Activated naive CD4-positive, alpha-beta T cell (primary cell): ENCODE measurements at places on chromosomes 12 and 14.

- no peak for DNase-seq
Observed at GRCh38 chr14:23421594-23421993, 13.5 kb upstream of the MYH6 start.

DNA sequence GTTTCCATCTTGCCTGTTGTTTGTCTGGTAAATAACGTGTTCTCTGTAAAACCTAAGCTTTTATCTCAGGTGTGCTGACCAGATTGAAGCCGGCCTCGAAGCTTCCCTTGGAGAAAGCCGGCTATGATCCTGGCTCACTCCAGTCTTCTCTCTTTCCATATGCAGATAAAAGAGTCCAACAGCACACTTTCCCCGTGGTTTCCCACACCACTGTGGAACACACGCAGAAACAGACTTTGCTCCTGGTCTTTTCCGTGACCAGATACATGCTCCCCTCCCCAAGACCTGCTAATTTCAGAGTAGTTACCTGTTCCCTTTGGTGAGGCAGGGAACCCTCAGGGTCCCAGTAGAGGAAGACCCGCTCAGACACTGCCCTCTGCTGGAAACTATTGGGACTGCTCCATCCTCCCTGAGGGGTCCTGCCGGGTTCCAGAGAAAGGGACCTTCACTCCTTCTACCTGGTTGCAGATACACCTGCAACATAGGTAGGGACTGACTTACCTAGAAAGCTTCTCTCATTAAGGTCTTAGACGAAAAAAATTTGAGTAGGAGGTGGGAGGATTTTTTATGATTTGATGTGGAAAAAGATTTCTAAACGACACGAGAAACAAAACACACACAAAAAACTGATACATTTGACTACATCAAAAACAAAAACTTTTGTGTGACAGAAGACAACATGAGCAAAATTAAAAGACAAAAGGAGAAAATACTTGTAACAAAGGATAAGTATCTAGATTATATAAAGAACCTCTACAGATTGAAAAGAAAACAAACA, 415.4 kb upstream of the CCDC196 start:
- peak; percentile 54 for DNase-seq

DNA sequence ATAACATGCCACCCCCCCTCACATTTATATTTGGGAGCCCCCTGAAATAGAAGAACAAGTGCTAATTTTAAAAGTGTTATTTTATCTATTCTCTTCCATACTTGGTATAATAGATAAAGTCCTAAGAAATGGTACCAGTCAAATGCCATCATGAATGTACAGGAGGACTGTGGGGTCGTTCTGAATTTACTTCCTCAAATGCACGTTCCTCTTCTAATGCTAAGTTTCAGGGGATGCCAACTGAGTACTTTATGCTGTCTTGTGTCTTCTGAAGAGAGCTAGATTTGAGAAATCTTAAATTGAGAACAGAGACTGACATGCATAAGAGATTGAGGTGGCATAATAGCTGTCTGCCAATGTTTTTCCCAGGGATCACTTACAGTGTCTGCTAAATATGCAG, 59.0 kb downstream of the CFAP54 start:
- no peak for DNase-seq

DNA sequence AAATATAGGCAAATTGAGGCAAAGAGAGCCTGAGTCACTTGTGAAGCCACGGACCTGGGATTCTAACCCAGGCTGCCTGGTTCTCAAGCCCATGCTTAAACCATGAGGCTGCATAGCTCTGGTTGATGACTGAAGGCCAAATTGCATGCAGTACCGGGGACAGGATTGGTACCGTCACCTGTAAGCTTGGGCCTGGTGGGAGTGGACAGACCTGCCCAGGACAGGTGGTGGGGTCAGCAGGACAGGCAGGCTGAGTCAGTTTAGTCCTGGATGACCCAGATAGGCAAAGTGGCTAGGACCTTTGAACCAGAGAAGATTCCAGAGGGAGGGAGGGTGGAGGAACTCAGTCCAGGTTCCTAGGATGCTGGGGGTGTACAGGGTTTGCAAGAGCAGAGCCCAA, 25.8 kb downstream of the RIN3 start:
- no peak for DNase-seq

GRCh38 chr14:22379727-22380126, 209.3 kb downstream of the DAD1 start:
- no peak for DNase-seq

- DNase-seq, result peak; percentile 21
Observed at GRCh38 chr12:52582971-52583456, 9.4 kb upstream of the KRT74 start.

- DNase-seq, result no peak
Observed at GRCh38 chr12:74349925-74350324, 187.7 kb upstream of the ATXN7L3B start.

- no peak for DNase-seq
Observed at GRCh38 chr12:72111706-72112105, 160.5 kb upstream of the TRHDE start.

GRCh38 chr12:48890657-48891418, 25.2 kb upstream of the RND1 start:
- DNase-seq, result peak; percentile 68

GRCh38 chr12:101696251-101697196, 916 bp upstream of the CHPT1 start:
- DNase-seq, result no peak

- DNase-seq, result no peak
Observed at GRCh38 chr14:59116984-59117415, 71.5 kb upstream of the DAAM1 start.

DNA sequence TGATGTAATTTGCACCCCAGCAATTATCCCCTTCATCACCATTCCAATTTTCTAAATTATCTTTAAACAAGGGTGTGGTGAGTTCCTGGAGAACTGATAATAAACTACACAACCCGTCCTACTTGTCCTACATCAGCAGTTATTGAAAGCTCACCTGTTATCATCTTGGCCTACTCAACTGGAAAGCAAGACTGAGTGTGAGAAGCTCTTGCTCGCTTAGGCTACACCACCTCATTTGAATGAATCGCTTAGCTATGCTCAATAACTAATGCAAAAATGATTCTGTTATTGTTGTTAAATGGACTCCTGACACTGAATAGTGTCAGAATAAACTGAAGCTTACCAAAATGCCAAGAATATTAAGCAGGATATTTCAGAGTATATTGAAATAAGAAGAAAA, 115.4 kb upstream of the BTG1 start:
- no peak for DNase-seq

DNA sequence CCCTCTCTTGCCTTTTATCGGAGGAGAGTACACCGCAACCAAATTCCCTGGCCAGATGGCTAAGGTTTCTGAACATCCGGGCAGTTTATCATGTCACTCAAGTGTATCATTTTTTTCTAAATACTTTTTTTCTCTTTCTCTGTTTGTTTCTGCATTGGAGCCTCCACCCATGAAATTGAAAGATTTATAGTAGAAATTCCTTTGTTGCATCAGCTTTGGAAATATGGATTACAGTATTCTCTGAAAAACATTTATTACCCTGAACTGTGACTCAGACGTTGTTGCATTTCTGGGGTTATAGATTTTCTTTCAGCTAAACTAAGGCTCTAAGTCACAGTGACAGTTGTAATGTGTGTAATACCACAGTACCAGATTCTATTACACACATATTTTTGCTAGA, 187.0 kb downstream of the SPTSSA start:
- no peak for DNase-seq

DNA sequence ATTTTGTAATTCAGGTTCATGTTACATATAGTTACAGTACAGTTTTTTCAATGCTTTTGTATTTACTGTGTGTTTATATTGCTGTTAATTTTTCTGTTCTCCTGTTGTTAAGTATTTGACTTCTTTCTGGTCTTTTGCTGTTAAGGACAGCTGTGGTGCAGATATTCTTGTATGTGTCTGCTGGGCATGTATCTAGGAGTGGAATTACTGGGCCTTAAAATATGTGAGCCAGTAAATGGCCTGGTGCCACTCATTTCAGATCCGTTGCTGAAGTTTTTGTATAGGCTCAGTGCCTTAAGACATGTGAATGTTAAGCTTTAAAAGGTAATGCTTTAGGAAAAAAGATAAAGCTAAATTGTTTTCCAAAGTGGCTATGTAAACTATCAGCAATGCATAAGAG, 87.3 kb downstream of the TTLL5 start:
- DNase-seq, result no peak

DNA sequence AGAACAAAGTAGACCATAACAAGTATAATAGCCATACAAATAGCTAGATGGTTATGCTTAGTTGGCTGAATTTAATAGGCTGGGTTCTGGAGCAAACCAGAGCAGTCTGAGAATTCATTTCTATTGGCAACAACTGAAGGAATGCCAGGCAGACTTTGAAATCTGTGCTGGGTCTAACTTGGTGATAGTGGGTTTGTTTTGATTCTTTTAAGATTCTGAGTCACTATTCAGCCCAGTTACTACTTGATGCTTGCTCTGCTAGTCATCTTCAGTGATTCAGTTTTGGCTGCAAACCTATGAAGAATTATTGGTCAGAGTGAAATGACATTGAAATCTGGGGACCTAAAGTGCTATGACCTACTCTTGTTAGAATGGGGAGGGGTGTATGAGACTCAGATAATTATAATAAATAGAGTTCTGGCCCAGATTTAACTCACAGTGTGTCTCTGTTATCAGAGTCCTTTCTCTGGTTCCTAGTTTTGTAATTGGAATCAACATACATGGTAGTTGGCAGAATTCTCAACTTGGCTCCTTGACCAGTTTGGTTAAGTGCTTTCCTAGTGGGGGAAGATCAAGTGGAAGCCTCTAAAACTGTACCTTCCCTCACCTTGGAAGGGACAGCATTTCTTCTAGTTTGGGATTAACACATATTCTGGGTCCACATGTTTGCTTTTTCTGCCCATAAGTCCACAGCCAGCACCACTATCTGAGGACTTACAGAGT, 43.5 kb downstream of the MNAT1 start:
- DNase-seq, result no peak

DNA sequence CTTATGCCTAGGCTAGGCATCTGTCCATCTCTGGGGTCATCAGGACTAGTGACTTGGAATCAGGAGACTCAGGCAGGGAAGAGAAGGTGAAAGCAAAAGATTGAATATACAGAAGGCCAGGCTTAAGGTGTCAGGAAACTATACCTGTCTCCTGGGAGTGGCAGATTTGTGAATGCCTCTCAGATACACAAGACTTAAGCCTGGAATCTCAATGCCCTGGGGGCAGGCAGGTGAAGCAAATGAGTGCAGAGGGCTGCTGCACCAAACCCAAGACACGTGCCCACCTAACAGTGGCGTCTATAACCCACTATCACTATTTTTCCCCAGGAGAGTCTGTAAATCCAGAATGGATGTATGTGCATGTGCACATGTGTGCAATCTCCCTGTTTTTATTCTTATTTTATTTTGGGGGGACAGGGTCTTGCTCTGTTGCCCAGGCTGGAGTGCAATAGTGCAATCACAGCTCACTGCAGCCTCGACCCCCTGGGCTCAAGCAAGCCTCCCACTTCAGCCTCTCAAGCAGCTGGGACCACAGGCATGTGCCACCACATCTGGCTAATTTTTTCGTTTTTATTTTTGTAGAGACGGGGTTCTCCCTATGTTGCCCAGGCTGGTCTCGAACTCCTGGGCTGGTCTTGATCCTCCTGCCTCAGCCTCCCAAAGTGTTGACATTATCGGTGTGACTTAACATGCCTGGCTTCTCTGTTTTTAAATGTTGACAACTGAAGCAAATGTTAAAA, 31.9 kb upstream of the FOS start:
- DNase-seq, result no peak

DNA sequence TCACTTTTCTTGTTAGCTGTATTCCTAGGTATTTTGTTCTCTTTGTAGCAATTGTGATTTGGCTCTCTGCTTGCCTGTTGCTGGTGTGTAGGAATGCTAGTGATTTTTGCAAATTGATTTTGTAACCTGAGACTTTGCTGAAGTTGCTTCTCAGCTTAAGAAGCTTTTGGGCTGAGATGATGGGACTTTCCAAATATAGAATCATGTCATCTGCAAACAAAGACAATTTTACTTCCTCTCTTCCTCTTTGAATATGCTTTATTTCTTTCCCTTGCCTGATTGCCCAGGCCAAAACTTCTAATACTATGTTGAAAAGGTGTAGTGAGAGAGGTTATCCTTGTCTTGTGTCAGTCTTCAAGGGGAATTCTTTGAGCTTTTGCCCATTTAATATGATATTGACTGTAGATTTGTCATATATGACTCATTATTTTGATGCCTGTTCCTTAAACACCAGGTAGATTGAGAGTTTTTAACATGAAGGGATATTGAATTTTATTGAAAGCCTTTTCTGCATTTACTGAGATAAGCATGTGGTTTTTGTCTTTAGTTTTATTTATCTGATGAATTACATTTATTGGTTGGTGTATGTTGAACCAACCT, 26.7 kb downstream of the CLECL1 start:
- no peak for DNase-seq

DNA sequence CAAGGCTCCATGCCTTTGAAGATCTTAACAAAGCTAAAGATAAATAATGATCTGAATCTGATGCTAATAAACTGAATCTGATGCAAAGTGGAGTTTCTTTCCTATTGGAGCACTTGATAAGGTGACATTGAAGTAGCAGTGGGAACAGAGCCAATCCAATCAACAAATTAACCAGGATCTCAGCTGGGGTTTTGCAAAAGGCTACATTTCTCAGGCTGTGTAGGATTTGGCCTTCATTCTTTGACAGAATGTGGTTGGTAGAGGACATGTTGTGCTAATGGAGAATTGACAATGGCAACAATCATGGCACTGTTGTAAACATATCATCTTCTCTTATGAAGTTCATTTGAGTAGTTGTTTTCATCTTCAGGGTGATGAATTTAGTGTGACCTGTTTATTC, 164.9 kb downstream of the CCDC91 start:
- no peak for DNase-seq

DNA sequence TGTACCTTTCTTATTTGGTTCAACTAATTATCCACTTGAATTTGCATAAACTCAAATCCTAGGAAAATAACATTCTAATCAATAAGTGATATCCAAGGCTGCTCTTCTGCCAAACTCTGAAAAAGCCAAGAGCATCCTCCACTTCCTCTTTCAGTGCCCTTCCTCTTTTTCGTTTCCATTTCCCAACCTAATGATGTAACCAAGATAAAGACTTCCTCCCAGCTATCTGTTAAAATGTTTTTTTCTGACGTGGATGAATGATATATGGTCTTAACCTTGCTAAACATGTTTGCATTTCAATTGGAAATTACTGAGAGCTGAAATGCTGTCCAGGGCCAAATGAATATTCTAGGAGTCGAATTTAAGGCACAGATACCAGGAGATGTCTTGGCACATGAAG, 459.5 kb upstream of the PDE3A start:
- DNase-seq, result no peak

GRCh38 chr14:32450919-32451675, 122.0 kb downstream of the AKAP6 start:
- DNase-seq, result no peak

DNA sequence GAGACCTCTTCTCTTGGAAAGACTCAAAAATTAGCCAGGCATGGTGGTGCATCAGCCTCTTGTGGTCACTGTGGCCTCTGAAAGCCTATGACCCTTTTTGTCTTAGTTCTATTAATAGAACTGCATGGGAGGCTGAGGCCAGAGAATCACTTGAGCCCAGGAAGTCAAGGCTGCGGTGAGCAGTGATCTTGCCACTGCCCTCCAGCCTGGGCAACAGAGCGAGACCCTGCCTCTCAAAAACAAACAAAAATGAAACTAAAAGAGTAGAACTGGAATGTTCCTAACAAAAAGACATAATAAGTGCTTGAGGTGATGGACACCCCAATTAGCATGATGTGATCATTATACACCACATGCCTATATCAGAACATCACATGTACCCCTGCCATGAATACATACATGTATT, 197.0 kb upstream of the EEA1 start:
- no peak for DNase-seq
